ENCODE measurements at places on chromosomes 7 and 10.

DNA sequence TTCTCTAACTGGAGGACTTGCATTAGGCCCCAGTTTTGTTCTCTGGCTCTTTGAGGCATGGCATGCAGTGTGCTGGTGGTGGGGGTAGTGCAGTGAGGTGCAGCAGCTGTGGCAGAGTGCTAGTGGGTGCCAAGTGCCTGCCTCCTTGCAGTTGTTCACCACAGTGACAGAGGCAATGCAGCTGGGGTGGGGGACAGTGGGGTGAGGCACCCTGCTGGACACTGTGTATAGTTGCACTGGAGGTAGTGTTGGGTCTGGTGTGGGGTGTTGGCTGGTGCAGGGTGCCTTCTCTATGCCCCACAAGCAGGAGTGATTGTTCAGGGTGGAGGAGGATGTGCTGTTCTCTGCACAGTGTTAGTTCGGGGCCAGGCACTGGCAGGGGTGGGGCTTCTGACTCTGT, 21.7 kb upstream of the KEL start:
- DNase-seq, result no peak

DNA sequence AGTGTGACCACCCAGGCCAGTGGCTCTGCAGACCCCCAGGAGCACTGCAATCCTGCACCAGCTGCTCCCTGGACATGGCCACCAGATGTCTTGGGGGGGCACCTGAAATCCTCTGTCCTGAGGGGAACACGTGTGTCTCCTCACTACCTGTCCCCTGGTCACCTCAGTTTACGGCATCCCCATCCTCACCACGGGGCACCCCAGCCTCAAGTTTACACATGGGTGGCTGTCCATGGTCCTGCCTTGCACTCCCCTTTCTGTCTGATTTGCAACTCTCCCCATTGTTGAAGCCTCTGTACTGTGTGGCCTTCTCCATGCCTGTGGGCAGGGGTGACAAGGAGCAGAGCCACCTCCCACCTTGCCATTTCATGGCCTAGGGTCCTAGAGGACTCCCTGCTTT, 67.2 kb downstream of the RAMP3 start:
- no peak for DNase-seq

- no peak for DNase-seq
Measured at GRCh38 chr7:109582211-109582610, 1012.5 kb downstream of the DNAJB9 start.

GRCh38 chr7:38398725-38399321, 125.4 kb upstream of the TARP start:
- DNase-seq, result peak; percentile 53

GRCh38 chr10:129396021-129396722, 70.9 kb upstream of the MGMT start:
- no peak for DNase-seq

DNA sequence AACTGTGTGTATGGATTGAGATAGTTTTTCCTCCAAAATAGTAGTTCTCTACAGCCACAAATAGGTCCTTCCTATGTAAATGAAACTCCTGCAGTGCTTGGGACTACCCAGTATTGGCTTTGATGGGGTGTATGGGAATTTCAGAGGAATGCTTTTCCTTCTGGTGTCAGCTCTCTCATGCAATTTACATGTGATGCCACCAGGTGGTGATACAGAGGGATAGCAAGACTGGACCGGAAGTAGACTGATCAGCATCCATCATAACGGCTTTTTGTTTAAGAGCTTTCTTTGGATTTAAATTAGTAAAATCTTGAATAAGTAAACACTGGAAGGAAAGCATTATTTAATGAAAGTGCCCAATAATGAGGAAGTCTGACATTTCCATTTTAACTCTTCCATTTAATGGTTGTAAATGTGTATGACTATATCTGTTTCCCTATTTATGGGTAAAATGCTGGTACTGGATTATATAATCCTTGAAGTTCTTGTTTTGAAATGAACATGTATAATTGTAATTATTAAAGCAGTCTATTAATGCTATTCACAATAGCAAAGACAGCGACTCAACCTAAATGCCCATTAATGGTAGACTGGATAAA, 22.7 kb downstream of the DYNC1I1 start:
- peak; percentile 47 for DNase-seq

DNA sequence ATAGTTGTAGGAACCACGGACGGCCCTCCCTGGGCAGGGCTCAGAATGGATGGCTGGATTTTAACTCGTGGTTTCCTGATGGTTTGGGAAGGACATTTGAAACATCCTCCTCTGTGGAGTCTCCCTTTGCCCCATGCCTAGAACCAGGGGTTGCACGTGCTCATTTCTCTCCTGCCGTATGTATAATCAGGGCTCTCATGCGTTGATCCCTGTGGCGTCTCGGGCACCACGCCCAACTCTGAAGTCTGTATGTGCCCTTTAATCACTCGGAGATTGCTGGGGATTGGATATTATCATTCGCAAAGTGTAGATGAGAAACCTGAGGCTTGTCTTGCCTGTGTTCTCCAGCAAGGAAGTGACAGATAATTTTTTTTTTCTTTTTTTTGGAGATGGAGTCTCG, 257.1 kb downstream of the CAMK1D start:
- DNase-seq, result no peak

DNA sequence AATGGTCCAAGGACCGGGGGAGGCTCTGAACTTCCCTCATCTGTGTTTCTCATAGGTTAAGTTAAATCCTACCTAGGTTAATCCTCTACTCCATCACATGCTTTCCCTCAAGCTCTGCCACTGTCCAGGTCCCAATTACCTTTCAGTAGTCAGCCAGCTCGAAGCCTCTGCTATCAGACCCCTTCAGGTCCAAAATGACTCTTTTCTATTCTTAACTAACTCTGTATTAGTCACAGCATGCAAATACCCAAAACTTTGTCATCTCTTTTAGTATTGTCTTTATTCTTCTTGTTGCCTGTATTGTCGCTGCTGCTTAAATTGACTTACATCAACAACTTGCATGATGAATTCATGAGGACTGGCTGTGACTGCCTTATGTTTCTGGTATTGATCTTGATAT, 15.3 kb downstream of the PPP1R17 start:
- no peak for DNase-seq

DNA sequence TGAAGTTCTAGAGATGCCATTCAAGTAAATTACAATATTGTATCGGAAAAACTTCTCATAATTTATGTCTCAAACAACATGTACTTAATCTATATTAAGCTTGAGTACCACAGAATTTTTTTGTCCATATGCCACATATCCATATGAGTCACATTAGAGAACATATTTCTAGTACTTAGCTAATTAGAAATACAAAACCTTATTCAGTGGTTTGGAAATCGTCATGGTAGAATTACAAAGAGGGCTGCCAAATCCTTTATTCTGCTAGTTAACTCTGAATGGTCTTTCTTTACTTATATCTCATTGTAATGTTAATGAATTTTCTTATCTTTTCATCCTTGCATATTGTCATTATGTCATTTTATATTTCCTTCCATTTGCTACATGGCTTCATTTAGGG, 9.0 kb upstream of the VIM start:
- peak; percentile 83 for DNase-seq

- no peak for DNase-seq
Measured at GRCh38 chr10:33832124-33832787, 497.8 kb upstream of the NRP1 start.

DNA sequence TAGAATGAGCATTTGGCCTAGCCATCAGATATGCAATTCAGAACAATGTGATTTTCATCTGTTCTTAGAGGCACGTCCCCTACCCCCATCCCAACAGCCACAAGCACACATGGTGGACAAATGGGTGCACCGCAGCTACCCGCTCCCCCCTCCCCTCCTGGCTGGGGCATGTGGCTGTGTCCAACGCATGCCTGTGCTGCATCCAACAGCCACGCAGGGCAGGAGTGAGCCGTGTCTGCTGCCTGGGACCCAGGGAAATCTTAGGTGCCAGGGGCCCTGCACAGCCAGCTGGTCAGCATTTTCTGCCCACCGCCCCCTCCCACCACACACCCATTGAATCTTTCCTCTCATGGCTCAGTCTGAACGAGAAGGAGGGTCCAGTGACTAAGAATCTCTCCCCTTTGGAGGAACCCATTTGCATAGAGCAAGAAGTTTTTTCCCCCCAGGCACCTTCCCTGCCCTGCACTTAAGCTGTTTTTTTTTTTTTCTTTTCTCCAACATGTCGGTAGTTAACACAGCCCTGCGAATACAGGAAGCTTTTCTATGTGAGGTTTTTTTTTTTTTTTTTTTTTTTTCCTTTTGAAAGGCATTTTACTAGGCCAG, 138.9 kb downstream of the WDR11 start:
- DNase-seq, result no peak

DNA sequence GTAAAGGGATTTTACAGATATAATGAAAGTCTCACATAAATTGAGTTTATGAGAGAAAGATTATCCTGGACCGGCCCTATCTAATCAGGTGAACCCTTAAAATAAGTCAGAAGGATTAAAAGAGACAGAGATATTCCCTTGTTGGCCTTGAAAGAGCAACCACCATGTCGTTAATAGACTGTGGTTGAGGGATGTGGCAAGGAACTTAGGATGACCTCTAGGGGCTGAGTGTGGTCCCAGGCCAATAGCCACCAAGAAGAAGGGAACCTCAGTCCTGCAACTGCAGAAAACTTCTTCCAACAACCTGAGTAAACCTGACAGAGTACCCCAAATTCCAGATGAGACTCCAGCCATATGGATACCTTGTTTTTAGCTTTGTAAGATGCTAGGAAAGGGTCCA, 121.5 kb downstream of the POLR1F start:
- DNase-seq, result no peak

DNA sequence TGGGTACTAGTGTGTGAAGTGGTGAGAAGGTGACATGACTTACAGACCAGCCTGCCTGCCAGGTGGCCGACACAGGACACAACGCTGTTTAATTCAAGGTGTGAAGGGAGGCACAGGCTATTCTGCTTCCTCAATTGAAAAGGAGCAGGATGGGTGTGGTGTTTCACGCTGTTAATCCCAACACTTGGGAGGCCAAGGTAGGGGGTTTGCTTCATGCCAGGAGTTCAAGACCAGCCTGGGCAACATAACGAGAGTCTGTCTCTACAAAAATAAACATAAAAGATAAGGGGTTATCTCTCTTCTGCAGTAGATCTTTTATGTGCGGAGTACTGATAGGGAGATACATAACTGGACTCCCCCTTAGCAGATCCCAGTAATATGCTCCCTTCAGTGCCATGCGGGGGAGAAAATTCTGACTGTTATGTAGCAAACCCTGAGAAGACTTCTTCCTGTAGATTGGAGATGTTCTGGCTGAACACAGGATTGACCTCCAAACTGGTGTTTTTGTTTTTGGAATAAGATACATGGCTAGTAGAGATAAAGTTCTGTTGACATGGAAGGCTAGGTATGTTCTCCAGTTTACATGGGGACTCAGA, 63.2 kb downstream of the CCNY start:
- no peak for DNase-seq

DNA sequence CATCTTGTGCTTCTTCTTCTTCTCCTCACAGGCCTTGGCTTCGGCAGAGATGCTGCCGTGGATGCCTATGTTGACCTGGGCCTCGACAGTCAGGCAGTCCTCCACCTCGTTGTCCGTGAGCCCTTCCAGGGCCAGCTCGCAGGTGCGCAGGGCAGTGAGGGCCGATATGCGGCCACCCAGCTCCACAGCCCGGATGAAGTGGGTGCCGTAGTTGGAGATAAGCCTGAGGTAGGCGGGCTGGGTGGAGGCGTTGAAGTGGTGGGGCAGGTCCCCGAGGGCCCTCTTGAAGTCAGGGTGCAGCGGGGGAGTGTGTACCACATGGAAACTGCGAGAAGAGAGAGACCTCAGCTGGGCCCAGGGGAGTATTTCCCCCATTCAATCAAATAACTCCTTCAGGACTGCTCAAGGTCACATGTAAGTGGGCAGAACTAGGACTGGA, 3.7 kb downstream of the PRF1 start:
- DNase-seq, result no peak

- no peak for DNase-seq
Measured at GRCh38 chr7:22544245-22544644, 44.3 kb upstream of the STEAP1B start.

DNA sequence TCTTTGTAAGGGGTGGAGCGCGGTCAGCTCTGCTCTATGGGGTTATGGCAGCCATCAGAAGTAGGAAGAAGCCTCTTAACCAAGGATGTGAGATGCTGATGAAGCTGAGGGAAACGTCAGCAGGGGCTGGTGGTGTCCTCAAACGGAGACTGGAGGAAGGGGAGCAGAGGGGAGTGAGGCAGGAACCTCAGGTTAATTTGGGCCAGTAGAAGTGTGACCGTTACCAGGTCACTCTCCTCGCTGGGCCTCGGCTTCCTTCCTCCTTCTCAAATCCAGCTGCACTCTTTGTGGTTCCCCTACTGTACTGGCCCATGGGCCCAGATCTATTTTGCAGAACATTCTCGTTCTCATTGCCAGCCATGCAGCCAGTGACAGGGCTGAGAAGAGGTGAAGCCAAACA, 169.5 kb downstream of the TMEM178B start:
- no peak for DNase-seq

- peak; percentile 72 for DNase-seq
Measured at GRCh38 chr7:22814261-22815208, 8.1 kb downstream of the TOMM7 start.

- no peak for DNase-seq
Measured at GRCh38 chr7:82397879-82398524, 45.6 kb downstream of the CACNA2D1 start.

GRCh38 chr7:1407892-1408291, 51.4 kb downstream of the MICALL2 start:
- no peak for DNase-seq

- peak; percentile 99 for DNase-seq
Measured at GRCh38 chr10:62582804-62583208, 208.6 kb downstream of the ZNF365 start.

DNA sequence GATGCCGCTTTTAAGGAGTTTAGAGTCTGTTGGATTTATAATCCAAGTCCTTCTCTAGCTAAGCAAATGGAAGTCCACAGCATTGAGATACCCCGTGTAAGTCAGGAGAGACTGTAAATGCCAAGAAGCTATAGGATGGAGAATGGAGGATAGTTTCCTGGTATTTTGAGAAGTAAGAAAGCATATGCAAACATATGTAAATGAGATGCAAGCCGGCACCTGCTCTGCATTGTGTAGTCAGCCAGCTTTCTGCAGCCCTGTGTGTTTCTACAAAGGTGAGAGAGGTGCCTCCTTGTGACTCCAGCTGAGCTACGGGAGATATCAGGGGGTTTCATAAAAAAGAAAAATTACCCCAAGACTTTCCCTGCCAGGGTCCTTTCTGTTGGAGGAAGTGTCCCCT, 176.3 kb downstream of the RPS24 start:
- no peak for DNase-seq

DNA sequence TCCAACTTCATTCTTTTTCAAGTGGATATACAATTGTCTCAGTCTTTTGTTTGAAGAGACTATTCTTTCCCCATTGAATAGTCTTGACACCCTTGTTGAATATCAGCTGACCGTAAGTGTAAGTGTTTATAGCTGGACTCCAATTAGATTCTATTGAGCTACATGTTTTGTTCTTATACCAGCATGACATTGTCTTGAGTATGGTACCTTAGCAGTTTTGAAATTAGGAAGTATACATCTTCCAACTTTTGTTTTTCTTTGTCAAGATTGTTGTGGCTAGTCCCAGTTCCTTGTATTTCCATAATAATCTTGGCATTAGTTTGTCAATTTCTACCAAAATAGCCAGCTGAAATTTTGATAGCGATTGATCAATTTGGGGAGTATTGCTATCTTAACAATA, 56.9 kb downstream of the MYL10 start:
- no peak for DNase-seq

All from fibroblast of mammary gland (primary cell).